ENCODE measurements at places on chromosomes 2 and 18. TPM values are rescaled to one million over a fixed set of nuclear protein-coding genes. Genes with fewer than 3 reads are reported as not detected.

USP14 gene
- 46.4 TPM for total RNA-seq

CFAP65 gene
- total RNA-seq: 0.26 TPM

GRCh38 chr2:160402501-160402900 is 91.1 kb downstream of the RBMS1 start:
- DNase-seq: no peak

GKN1 gene
- total RNA-seq: not detected

SATB2 gene
- 8.8 TPM for total RNA-seq

DNA sequence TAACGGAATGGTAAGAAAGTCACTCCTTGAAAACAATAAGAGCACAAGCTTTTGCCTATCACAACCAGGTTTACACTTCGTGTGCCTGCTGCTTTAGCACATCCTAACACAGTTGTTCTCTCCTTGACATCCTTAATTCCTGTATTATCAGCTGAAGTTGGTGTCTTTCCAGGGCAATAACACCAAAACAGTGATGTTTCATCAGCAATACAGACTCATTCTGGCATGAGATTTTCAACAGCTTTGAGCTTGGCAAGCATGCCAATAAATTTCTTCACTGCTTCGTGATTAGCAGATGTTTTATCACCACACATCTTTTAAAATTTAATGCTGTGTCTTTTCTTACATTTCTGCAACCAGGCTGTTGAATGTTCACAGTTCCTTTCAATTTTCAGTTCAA is 148.4 kb downstream of the EIPR1 start:
- no peak for DNase-seq

DNA sequence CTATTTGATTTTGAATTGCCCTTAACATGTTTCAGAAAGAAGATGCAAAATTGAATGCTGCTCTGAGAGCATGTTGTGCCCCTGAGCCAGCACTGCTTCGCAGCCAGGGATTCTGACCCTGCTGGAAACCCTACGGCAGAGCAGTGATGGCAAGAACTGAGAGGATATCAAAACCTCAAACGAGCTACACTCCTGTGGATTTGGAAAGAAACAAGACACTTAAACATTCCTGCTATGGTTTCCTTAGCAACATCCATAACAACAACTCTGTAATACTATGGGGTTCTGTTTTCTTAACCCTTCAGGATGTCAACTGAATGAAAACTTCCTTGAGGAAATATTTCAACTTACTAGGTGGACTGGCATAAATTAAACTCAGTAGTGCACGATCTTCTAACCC is 649.1 kb downstream of the NYAP2 start:
- peak; percentile 44 for DNase-seq

CHMP3 gene
- 99.2 TPM for total RNA-seq

LIMS3 gene
- total RNA-seq: 1.4 TPM

CAVIN2 gene
- 177 TPM for total RNA-seq

DNA sequence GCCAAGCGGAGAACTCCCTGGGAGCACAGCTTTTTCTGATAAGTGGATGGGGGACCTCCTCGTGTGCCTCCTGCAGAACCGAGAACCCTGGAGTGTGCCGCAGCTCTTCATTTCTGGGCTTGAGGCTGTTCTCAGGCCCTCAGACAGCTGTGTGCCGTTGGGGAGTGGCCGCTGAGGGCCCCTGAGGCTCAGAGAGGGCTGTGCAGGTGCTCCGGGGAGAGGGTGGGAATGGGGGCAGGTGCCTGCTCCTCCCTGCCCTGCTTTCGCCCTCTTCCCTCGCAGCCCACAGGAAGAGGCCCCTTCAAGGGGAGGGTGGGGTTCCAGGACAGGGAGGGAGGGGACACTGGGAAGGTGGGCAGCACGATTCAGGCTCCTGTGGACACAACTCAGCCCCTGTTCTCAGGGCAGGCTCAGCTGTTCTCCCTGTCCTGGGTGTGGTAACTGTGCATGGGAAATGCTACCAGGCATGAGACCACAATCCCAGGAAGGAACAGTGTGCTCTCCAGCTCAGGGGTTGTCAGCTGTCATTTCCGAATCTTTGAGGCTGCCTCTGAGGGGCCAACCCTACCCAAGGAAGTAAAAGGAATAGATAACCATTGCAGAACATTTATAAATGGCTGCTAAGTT is 11.3 kb downstream of the LCT start:
- no peak for DNase-seq

- DNase-seq: no peak
These were observed 134.0 kb downstream of the PID1 start for GRCh38 chr2:229137066-229137465.

DNA sequence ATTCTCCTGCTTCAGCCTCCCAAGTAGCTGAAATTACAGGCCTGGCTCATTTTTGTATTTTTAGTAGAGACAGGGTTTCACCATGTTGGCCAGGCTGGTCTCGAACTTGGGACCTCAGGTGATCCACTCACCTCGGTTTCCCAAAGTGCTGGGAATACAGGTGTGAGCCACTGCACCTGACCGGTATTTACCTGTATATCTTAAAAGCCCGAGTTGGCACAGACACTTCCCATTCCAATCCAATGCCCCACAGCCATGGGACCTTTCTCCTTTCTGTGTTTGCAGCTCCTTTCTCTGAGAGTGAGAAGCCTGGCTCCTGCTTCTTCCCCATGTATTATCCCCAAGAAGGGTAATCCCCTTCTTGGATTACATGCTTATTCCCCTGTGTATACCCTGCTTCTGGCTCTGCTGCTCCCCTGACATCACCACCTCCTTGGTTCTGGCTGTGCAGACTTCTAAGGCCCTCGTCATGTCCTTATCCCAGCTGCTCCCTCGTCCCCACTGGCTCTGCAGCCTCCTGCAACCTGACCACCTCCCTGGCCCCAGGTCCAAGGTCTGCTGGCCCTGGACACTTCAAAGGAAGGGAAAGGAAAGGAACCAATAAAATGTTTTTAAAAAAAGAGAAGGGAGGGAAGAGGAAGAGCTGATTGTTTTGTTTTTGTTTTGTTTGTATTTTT is 52.8 kb downstream of the INPP5D start:
- DNase-seq: no peak

- no peak for DNase-seq
These were observed 1118.3 kb upstream of the DDX18 start for GRCh38 chr2:116696223-116696622.

GRCh38 chr2:119598596-119599263 is 54.5 kb downstream of the CFAP221 start:
- peak; percentile 8 for DNase-seq

GRCh38 chr18:61554117-61554776 is 221.0 kb downstream of the CDH20 start:
- DNase-seq: no peak

DES gene
- 30.0 TPM for total RNA-seq

DNA sequence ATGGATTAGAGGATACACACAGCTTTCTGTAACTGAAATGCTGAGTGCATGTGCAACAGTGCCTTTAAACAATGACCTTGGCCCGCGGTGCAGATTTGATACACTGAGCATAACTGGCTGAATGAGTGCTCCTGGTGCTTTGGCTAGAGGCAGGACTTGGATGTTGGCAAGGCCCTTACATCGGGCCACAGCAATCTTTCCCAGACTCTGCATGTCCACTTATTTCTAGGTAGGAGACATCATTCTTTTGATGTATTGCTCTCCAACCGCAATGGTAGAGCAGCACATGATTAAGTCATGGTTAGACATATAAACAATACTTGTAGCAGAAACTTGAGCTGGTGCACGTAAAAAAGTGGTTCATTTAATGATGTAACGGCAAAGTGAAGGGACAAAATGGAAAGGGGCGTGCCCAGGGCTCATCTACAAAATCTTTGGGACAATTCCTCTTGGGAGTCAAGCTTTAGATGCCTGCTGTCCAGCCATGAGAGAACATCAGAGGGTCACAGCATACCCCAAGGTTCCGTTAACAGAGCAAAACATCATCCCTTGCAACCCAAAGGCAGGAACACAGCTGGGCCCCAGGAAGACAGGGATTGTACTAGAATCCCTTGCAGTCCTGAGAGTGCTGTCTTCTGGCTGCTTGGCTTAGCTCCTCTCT is 43.4 kb downstream of the RAB31 start:
- no peak for DNase-seq

DNA sequence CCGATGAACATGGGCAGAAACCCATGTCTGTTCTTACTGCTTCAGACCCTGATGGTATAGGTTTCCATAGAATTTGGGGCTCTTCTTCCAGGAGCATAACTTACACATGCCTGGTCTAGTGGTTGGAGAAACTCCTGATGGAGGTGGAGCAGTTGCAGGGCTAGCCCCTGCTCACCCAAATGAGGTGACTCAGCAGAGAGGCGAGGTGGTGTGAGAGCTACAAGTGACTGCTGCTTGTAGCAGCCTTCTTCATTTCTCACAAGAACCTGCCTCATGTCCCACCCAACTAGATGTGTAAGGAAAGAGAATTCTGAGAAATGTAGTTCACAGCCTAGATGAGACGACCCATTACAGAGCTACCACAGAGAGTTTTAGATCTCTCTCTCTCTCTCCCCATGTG is 105.3 kb downstream of the ZNF407 start:
- DNase-seq: no peak

DAW1 gene
- total RNA-seq: 2.0 TPM

DNA sequence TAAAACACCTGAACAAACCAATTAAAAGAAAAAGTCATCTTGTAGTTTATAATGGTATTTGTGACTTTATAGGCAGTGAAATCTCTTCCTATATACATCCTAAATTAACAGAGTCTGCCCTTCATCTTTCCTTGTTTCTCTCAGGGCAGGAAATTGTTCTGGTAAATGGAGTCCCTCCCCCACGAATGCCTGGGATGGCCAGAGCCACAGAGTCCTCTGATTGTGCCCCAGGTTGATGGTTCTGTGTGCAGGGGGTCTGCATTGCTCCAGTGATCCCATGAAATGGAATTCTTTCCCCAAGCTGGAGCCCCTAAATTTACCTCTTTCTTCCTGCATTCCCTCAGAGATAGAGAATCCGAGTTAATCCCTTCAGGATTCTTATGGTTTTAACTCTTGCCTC is 155.5 kb downstream of the MTX2 start:
- no peak for DNase-seq

- no peak for DNase-seq
These were observed 6.3 kb downstream of the PPP4R3B start for GRCh38 chr2:55610954-55611743.

IL1F10 gene
- not detected for total RNA-seq

XDH gene
- 0.19 TPM for total RNA-seq

DNA sequence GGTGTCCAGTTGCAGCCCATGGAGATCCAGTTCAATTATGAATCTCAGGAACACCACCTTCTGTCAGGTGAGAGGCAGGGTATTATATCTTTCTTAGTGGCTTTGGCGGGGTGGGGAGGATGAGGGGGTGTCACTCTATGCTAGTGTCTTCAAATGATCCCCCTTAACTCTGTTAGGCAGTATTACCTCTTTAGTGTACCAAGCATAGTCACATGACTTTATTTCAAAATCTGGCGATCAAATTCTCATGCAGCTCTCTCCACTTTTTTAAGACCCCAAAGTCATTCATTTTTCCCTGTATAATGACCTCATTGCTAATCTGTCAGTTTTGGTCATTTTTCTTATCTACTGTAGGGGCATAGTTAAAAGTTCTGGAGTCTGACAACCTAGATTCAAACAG is 1.1 kb upstream of the ZSCAN30 start:
- no peak for DNase-seq

- no peak for DNase-seq
These were observed 43.7 kb upstream of the AFF3 start for GRCh38 chr2:100186126-100186525.

ACVR2A gene
- 3.6 TPM for total RNA-seq

MOGAT1 gene
- total RNA-seq: not detected

DNA sequence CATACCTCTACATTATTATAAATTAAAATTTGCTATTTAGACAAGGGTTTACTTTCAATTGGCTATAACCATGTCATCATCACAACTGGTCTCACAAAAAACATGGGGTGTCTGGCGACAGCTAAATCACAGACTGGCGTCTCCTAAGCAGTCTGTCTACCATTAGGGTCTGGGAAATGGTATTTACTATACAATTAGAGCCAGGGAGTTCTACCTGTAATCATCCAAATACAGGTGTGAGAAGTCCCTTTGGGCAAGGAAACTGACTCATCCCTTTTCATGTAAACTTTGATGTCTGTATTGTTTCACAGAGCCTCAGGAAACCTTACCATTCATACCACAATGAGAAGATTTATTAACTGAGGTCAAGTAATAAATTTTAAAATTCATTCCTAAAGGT is 126.7 kb downstream of the OLA1 start:
- peak; percentile 13 for DNase-seq

DNA sequence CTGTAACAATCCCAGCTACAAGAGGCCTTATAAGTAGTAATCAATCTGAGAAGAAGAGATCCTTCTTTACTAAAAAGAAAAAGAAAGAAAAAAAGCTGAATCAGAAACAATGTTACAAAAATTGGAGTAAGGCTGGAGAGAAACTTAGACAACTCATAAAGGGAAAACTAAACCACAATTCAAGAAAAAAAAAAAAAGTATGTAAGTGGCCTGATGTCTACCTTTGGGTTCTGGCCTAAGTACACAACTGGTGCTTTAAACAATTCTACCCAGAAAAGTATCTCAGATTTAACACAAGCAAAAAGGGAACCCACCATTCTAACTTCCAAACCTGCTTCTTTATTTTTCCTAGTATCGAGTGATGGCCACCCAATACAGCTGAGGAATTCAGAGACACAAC is 45.3 kb downstream of the ZNF521 start:
- DNase-seq: no peak
